ENCODE measurements at places on chromosomes 13 and 19. TPM values are rescaled to one million over a fixed set of nuclear protein-coding genes. Genes with fewer than 3 reads are reported as not detected.
A peak's percentile ranks its signal among the peaks of the same experiment; 100 is the strongest.

Gene POU4F1
- 97.0 TPM for total RNA-seq

Gene CCNA1
- 2.1 TPM for total RNA-seq

- DNase-seq, result peak; percentile 56
Observed at GRCh38 chr19:44903602-44904425, 1.8 kb upstream of the APOE start.

- peak; percentile 98 for DNase-seq
Observed at GRCh38 chr19:56839652-56840450, 675 bp downstream of the PEG3 start.

DNA sequence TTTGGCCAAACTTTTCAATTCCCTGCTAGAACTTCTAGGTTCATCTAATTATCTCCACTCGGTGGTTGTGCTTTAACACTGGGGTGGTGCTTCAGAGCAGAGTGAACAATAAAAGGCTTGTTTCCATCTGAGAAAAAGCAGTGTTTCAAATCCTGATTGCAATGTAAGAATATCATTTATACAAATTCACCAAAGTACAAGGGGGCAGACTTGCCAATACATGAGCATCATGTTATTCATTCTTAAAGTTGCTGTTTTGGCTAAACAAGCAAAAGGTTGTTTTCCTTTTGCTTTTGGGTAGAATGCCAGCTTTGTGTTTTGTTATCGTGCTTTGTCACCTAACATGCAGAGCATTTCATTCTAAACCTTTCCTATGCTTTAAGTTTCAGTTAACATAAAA, 78.5 kb upstream of the UBAC2 start:
- no peak for DNase-seq

GRCh38 chr19:1884719-1885334, 469 bp downstream of the ABHD17A start:
- DNase-seq, result no peak

All from SJCRH30 (cell line).